ENCODE measurements at places on chromosomes 13 and 19.

- no peak for DNase-seq
Observed at GRCh38 chr19:51784922-51785690, 9.9 kb upstream of the FPR3 start.

DNA sequence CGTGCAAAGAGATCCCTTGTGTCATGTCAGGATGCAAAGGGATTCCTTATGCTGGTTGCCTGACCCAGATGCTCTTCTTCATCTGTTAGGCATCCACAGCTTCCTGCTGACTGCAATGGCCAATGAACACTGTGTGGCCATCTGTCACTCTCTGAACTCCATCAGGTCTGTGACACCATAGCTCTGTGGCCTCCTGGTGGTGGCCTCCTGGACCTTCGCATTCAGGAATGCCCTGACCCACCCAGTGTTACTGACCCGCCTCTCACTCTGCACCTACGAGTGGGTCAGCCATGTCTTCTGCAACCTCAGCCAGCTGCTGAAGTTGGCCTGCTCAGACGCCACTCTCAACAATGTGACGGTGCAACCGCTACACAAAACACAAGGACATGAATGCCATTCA is 23.9 kb upstream of the TPM4 start:
- no peak for DNase-seq

DNA sequence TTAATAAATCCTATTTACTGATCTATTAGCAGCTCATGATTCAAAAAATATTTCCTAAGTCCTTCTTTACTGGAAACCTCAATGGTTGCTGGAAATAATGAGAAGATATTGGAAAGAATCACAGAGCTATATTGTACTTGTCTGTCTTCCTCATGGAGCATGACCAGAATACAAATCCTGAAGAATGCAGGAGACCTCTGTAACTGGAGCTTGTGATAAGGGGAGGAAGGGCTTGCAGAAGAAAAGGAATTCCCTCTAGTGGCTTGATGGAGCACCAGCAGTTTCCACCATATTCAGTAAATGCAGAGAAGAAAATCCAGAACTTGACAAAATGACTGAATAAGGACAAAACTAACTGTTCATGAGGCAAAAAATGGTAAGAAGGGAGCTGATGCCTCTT is 1333.1 kb downstream of the EFNB2 start:
- no peak for DNase-seq

- DNase-seq: no peak
Observed at GRCh38 chr19:1410136-1410786, 2.9 kb downstream of the DAZAP1 start.

- no peak for DNase-seq
Observed at GRCh38 chr13:100625447-100625846, 36.9 kb upstream of the GGACT start.

DNA sequence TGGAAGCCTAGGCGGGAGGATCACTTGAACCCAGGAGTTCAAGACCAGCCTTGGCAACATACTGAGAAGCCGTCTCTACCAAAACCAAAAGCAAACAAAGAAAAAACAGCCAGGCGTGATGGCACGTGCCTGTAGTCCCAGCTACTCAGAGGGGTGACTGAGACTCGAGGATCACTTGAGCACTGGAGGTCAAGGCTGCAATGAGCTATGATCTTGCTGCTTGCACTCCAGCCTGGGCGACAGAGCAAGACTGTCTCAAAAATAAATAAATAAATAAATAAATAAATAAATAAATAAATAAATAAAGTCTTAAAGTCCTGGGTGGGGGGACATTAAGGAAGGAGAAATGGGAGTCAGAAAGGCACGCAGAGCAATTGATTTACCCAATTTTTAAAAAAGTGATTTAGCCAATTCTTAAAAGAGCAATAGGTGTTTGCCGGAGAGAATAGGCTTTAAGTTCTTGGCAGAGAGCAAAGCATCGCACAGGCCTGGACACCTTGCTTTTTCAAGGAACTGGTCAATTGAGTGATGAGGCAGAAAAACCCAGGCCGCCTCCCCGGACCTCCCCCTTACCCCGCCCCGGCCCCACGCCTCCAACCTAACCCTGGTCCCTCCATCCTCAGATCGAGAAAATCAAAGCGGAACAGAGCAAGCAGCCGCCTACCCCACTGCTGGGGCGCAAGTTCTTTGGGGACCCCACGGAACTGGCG is 9.5 kb upstream of the SHKBP1 start:
- DNase-seq: no peak

DNA sequence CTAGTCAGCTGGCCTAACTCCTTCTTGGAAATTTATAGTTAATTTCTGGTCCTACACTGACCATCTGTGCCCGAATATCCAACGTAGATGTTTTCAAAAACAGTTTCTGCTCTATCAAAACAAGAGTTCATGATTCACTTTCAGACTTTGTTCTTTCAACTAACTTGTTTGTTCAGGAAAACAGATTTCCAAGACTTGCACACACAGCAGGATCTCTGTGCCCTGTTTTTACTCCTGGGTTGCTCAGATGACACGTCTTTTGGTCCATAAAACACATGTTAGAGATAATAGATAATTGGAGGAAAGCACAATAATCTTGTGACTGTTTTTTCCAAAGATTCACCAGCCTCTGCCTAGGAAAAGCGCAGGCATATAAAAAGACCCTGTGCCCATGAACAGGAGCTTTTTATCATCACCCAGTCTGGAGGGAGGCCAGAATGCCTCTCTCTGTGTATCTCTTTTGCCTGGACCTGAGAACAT is 218.0 kb downstream of the IRS2 start:
- DNase-seq: no peak

- no peak for DNase-seq
Observed at GRCh38 chr13:37534181-37534580, 64.4 kb downstream of the POSTN start.

DNA sequence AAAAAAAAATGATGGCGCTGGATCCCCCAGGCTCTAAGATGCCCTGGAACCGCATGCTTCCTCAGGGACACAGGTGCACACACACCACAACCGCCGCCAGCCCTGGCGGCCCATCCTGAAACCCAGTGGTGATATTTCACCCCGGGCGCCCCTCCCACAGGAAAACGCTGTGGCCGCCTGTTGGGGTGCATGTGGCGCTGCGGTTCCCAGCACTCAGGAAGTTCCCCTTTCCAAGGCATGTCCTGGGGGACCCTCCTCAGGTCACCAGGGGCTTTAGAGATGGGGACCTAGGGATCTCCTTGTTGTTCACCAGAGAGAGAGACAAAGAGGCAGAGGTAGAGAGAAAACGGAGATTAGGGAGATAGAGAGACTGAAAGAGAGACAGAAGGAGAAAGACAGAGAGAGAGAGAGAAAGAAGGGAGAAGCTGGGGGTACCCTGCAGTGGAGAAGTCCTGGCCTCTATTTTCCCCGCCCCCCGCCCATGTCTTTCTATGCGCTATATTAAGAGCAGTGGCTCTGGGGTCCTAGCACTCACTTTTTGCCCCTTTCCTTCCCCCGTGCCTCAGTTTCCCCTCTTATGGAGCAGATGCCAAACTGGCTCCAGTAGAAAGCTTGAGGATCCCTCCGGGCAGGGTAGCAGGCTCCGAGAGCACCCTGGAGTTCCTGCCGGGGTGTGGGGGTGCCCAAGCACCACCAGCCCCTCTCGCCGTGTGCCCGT is 2.3 kb downstream of the ADGRE2 start:
- DNase-seq: no peak

DNA sequence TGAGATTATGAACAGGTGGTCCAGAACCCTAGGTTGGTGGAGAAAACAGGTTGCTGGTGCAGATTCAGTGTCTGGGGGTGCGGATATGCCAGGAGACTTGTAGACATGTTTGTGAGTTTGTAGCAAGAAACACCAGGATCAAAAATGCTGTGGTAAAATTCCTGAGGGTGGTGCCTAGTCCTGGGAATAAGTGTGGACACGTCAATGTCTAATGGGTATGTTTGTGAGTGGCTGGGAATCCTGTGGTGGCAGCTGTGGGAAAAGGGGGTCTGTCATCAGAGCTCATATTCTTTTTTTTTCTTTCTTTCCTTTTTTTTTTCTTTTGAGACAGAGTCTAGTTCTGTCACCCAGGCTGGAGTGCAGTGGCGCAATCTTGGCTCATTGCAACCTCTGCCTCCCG is 7.2 kb downstream of the ZNF708 start:
- no peak for DNase-seq

DNA sequence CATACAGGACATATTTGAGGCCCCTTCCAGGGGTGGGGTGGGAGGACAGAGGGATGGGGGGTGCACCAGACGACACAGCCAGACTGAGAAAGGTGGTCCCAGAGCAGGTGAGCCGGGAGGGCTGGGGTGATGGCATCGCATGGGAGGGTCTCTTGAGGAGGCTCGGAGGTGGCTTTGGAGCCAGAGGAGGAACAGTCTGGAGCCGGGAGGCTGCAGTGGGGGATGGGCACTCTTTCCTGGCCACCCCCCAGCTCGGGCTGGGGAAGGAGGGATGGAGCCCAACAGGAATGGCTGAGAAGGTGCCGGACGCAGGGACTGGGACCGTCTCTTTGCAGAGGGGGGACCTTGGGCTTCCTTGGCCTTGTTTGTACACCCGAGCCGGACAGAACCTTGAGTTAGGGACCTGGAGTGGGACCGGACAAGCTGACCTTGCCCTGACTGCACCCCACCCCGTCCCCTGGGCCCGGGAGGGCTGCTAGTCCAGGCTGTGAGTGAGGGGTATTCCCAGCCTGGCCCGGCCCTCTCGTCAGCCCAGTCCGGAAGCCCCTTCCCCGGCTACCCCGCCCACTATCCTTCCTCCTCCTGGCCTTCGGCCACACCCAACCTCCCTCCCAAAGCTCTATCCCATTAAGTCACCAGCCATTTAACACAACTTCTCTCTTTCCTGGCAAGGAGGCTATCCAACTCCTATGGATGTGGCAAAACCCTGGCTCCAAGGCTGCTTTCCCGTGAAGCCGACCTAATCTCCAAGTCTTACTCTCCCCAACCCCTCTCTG is 816 bp upstream of the TBXA2R start:
- DNase-seq: no peak

Measured in activated CD4-positive, alpha-beta T cell treated with anti-CD3 and anti-CD28 coated beads for 1 hour (primary cell).